Posterior vena cava (tissue), 2 donors: ENCODE measurements at places on chromosomes 5 and 9. TPM values are rescaled to one million over a fixed set of nuclear protein-coding genes. Genes with fewer than 3 reads are reported as not detected.

SLC4A9 gene
- total RNA-seq = not detected

C5orf63 gene
- 3.3 TPM for total RNA-seq

TPD52L3 gene
- total RNA-seq = not detected

ADGRV1 gene
- total RNA-seq = not detected

CER1 gene
- total RNA-seq = not detected

RGS3 gene
- total RNA-seq = 71.4 TPM

FOXD4L3 gene
- not detected for total RNA-seq

ANXA2R gene
- 2.3 TPM for total RNA-seq
